ENCODE measurements at places on chromosomes 12 and 14. TPM values are rescaled to one million over a fixed set of nuclear protein-coding genes. Genes with fewer than 3 reads are reported as not detected.

Gene GALNT8
- total RNA-seq, result 41.0 TPM

DNA sequence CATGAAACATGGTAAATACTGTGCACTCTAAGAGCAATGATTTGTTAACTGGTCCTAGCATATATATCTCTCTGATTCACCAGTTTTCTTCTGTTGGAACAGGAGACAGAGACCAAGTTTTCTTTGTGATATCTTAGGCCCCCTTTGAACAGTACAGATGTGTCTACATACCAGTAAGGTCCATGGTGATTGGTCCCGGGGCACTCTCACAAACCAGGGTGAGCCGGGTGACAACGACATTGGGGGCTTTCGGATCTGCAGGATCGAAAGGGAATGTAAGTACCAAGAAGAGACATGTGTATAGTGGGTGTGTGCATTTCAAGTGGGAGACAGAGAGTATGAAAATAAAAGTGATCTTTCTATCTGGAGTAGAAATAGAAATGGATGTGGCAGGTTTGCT, 11.3 kb upstream of the ERP27 start:
- DNase-seq, result no peak

DNA sequence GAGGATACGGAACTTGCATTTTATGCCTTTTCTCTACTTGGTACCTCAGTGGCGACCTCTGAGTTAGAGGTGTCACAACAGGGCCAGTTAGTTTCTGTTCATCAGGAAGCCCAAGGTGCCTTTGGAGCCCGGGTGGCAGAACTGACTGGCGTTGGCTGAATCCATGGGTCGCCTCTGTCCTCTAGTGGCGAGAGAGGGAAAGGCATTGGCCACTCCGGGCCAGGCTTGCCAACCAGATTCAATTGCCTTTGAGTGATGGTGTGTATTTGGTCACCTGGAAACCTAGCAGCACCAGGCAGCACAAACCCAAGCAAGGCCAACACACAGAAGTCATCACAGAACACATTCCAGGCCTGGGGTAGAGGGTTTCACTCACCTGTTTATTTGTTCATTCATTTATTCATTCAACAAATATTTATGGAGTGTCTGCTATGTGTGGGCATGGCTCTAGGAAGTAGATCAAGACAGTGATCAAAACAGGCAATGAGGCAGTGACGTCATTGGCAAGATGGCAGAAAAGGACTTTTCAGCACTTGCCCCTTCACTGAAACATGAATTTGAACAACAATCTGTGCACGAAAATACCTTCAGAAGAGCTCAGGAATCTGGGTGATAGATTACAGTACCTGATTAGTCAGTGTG, 40.5 kb upstream of the KCNA5 start:
- DNase-seq, result peak; percentile 69

DNA sequence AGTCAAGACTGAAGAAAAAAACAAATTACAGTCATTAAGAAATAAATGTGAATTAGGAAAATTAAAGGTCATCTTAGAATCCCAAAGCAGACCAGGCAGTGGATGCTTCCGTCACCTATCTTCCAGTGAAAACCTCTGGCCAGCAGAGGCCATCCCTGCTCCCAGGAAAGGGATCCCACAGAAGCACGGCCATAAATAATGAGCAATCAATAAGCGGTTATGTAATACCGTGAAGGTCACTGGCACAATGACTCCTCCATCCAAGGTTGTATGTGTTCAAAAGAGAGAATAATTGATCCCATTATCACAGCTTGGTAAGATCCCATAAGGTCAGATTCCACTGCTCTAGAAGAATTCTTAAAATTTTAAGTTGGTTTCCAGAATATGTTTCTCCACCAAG, 85.7 kb downstream of the PPP2R5E start:
- no peak for DNase-seq

- no peak for DNase-seq
Measured at GRCh38 chr14:45743884-45744283, 490.9 kb upstream of the MIS18BP1 start.

GRCh38 chr14:77086951-77087350, 11.1 kb upstream of the CIPC start:
- no peak for DNase-seq

- no peak for DNase-seq
Measured at GRCh38 chr12:5083955-5084849, 40.5 kb downstream of the KCNA5 start.

DNA sequence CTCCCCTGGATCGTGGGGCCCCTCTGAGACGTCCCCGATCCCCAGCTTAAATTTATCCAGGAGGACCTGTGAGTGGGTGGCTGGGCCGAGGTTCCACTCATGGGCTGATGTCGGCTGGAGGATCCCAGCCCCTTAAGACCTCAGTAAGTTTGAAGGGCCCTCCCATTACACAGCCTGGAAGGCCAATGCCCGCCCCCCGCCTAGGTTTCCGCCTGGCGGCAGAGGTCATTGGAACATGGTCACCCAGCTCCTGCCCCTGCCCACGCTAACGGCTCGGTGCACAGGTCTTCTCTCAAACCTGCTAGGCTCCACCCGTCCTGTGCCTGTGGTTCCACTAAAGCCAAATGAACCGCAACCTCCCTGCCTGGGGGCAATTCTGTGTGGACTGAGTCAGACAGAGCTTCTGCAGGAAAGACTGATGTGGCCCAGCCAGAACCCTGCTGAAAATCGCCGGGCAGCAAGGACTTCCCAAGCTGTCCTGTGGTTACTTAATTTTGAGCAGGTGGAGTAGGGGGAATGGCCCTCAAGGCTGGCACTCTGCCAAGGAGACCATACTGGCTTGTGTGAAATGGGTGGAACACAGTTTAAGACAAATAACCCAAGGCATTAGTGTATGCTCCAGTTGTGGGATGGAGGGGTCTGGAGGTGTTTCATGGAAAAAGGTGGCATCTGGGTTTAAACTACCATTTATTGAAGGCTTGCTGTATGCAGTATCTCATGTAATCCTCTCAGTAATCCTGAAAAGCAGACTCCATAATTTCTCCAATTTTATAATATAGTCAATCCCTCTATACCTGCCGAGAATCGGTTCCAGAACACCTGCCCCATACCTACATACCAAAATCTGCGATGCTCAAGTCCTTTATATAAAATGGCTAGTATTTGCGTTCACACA, 903 bp upstream of the NT5DC3 start:
- DNase-seq, result peak; percentile 64

Gene PROX2
- total RNA-seq, result not detected

Data from left colon (tissue), 2 donors.